Substantia nigra (tissue), 51 donors: ENCODE measurements at places on chromosomes 1 and 21.

DNA sequence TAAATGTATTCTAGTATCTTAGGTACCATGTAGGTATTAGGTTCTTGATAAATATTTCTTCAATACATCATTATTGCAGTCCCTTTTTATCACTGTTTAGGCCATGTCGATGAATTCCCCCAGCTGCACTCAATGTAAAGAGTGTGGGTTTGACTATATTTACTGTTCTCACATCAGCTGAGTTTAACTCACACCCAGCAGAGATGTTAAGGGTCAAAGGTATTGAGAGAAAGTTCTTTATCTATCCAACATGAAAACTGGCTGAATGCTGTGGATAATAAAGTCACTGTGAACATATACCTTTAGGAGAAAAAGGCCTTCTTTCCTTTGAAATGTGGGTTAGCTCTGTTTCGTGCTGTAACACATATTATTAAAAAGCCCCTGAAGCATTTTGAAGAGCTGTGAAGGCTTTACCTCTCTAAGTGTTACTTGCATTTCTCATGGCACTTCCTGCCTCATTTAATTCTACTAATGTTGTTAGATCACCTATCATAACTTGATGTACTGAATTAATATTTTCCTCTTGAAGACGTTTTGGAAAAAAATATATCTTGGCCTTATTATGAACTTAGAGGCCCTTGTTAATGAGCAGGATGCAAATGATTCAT lies 19.1 kb upstream of the LYST start:
- no peak for DNase-seq

GRCh38 chr21:41008974-41009373 lies 159.0 kb upstream of the BACE2 start:
- DNase-seq, result no peak

- peak; percentile 37 for DNase-seq
Observed at GRCh38 chr1:236502972-236503639, 20.7 kb upstream of the LGALS8 start.

GRCh38 chr1:16122916-16123315 lies 33.0 kb downstream of the EPHA2 start:
- no peak for DNase-seq

DNA sequence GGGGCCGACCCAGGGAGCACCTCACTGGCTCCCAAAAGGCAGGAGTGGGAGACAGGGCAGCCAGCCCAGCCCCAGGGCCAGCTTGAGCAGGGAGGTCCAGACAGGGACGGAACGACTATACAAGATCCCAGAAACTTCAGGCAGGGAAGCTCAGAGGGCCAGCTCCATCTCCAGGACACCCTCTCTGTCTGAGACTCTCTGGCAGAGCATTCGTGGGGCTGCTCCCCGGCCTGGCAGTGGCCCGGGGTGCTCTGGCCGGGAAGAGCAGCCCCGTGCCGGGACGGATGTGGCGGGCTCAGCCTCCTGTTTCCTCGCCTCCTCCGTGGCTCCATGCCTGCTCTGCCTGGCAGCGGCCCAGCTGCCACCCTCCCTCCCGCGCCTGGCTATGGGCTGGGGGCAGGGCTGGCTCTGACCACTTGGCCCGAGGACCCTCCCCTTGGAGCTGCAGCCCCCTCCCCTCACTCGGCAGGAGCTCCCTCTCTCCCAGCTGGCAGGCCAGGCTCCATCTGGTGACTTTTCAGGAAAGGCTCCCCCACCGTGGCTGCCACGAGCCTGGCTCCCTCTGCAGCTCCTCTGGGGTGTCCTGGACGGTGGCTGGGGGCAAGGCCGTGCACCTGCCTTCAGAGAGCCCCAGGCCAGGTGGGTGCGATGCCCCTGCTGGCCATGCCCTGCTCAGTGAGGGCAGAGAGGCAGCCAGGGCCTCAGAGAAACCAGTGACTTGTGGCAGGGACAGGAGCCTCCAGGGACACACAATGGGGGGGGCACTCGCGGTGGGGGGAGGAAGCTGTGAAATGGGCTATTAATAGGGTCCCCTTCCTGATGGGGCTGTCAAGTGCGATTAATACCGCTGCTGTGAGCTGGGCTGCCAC lies 5.6 kb upstream of the PLCH2 start:
- DNase-seq, result no peak

- no peak for DNase-seq
Observed at GRCh38 chr1:213678753-213679152, 309.0 kb upstream of the PROX1 start.

DNA sequence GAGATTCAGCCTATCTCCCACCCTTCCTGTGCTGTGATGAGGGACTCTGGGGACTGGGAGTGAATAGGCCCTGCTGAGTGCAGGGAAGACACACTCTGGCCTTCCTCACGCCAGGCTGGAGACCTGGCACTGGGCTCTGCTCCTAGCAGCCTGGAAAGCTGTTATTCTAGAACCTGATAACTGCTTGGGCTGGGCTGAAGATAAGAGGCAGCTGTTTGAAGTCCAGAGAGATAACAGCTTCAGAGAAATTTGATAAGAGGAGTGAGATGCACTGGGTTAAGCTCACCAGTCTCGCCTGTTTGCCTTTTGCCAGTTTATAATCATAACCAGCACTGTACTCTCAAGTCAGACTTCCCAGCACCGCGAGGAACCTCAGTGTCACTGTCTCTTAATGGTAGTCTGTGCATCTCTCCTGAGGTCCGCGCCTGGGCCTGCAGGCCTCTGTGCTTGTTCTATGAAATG lies 46.6 kb upstream of the GPR37L1 start:
- DNase-seq, result no peak

- no peak for DNase-seq
Observed at GRCh38 chr1:47731730-47732129, 265.5 kb downstream of the TRABD2B start.

GRCh38 chr1:65065524-65066418 lies 82.2 kb upstream of the AK4 start:
- DNase-seq, result peak; percentile 32
